ENCODE measurements at places on chromosomes 1 and 21.

DNA sequence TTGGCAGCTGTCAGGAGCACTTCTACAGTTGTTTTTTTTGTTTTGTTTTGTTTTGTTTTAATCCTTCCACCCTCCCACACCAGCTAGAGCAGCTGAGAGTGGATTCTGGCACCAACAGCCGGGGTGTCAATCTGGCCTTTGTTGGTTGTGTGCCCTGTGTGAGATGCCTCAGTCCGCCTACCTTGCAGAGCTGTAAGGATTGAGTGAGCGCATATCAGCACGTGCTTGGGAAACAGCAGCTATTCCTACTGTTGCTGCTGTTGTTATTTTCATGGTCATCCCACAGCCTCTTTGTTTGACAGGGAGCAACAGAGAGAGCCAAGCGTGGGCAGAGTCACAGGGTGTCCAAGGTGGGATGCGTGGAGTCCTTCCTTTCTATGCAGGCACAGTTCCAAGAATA lies 50.4 kb downstream of the PGBD5 start:
- DNase-seq: no peak

- DNase-seq: peak; percentile 0
Measured at GRCh38 chr1:73162564-73162963, 880.2 kb upstream of the NEGR1 start.

GRCh38 chr1:154276797-154277196 lies 4.4 kb downstream of the HAX1 start:
- DNase-seq: no peak

DNA sequence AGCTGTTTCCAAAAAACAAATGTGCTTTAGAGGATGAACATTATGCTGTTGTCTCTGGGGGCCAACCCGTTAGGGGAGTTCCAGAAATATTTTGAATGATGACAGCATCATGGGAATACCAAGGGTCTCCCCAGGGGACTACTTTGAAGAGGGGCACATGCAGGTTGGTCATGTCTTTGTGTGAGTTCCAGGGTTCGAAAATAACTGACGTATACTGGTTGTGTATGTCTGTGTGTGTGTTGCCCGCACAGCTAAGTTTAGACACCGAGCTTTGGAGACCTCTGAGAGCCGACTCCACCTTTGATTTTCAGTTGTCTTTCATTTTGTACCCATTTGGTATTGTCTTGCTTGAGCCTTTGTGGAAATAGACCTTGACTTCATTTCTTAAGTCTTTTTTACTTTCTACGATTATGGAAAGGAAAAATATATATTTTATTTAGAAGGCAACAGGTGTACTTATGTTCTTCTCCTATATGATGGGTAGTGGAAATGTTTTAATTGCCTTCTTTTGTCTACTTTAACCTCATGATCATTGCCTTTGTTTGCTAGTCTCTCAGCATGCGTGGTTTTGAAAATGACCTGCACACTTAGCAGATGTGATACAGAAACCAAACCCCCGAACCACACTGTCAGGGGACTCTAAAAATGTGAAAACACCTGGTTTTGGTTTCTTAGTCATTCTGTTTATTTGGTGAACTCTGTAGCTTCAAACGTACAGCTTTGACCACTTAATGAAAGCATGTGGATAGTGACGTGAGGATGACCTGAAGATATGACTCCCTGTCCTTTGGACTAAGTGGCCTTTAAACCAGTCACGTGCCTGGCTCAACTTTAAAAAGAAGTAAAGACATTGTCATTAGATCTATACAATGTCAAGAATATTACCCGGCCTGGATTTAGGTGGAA lies 56.5 kb downstream of the GALNT2 start:
- DNase-seq: peak; percentile 48

DNA sequence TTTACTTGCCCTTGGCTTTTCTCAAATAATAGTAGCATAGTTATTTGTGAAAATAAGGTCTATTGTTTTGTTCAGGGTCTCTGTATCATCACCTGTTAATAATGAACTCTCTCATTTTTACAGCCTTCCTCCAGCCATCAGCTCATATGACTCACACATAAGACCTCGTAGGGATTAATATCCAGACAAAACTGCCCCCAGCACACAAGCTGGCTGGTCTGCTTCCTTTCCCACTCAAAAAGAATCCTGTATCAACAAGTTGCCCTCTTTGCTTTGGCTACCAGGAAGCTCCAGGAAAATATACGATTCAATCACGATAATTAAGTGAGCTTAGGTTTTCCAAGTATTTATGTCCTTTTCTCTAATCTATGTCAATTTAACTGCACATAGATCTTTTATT lies 119.2 kb downstream of the DMRTB1 start:
- no peak for DNase-seq

GRCh38 chr1:11736746-11737639 lies 1.1 kb downstream of the AGTRAP start:
- peak; percentile 94 for DNase-seq

GRCh38 chr1:2909797-2910196 lies 108.3 kb upstream of the TTC34 start:
- DNase-seq: no peak

DNA sequence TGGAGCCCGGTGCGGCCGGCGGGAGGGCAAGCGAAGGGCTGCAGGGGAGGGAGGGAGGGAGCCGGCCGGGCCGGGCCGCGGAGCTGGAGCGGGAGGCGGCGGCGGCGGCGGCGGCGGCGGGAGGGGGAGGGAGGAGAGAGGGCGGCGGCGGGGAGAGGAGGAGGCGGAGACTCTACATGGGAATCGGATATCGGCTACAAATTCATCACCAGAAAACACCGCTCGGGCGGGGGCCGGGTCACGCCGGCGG lies at the start of gene AKT3:
Gene AKT3 (minus strand): TSS at position 42 of the 250 bp plus-strand sequence. CDS start 7,073 bp downstream, outside the sequence.
- DNase-seq: peak; percentile 79

GRCh38 chr1:67838180-67838910 lies 5.1 kb upstream of the GNG12 start:
- peak; percentile 52 for DNase-seq

DNA sequence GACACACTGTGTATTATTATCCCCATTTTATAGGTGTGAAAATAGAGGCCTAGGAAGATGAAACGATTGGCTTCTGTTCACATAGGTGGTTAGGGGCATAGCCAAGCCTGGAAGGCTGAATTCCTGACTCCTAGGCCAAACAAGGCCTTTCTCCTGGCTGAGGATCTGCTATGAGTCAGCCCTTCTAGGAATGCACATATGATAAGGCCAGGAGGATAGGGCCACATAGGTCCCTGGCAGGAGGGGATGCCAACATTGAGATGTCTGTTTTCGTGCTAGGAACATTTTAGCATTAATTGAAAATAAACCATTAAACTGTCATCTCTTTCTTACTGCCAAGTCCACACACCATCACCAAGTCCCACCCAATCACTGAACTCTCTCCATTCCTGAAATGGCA lies 9.2 kb downstream of the CSMD2 start:
- no peak for DNase-seq

DNA sequence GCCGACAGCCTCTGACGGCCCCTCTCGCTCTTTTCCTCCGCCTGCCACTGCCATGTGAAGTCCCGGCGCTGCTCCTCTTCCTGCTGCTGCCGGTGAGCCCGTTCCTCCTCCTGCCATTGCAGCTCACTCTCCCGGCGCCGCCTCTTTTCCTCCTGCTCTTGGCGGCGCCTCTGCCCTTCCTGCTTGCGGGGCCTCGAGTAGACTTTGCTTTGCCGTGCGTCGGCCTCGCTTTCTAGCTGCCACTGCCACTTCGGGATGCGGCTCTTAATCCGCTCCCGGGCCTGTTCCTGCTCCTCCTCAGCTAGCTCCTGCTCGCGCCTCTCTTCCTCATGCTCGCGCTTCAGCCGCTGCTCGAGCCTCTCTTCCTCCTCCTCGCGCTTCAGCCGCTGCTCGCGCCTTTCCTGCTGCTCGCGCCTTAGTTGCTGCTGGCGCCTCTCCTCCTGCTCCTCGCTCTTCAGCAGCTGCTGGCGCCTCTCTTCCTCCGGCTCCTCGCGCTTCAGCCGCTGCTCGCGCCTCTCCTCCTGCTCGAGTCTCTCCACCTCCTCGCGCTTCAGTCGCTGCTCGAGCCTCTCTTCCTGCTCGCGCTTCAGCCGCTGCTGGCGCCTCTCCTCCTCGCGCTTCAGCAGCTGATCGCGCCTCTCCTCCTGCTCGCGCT lies 4.3 kb downstream of the TCHH start:
- peak; percentile 71 for DNase-seq

DNA sequence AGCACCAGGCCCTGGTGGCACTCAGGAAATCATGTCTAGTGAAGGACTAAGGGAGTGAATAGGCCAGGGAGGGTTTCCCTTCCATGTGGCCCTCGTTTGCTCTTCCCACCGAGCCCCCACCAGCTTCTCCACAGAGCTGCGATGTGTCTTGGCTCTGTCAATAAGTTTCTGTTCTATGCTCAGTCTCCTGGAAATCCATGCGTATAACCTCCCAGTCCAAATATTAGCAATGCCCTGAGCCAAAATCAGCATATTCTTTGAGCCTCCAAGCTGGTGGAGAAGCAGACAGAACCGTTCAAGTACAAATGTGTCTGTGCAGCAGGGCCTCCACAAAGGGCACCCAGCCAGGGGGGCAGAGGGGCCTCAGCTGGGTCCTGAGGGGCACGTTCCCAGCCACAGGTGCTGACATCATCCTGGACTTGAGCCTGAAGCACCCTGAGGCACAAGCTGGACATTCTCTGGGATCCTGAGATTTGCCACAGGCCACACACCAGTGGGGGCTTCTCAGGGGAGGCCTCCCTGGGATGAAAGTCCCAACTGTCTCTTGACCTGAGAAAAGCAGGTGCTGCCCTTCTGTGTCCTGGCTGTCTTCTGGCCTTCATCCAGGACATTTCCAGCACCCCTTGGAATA lies 350.5 kb upstream of the VAMP3 start:
- DNase-seq: no peak

- DNase-seq: no peak
Measured at GRCh38 chr1:65255656-65256050, 53.7 kb upstream of the DNAJC6 start.

DNA sequence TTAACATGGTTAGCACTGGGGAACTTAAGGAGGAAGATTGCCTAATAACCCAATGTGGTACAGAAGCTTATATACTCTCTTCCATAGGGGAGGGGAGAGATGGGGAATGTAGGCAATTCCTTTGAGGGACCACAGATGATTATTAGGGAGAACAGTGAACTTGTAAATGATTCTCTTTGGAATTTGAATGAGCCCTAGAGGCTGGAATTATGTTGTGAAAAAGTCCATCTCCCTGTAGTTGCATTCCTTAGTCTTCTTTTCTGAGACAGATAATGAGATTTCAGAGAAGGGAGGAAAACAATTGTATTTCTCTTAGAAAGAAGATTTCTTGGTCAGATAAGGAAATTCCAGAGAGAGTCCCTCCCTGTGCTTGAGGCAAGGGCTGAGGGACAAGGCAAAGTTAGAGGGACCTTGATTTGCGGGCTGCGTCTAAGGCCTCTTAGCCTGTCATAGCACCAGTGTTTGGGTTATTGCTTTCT lies 89.0 kb upstream of the HMCN1 start:
- DNase-seq: no peak

- no peak for DNase-seq
Measured at GRCh38 chr21:17866590-17866989, 47.4 kb upstream of the C21orf91 start.

GRCh38 chr1:43143441-43143888 lies 28.6 kb downstream of the EBNA1BP2 start:
- peak; percentile 11 for DNase-seq

GRCh38 chr1:206828061-206828460 lies 37.4 kb upstream of the IL20 start:
- no peak for DNase-seq

- no peak for DNase-seq
Measured at GRCh38 chr1:224713228-224713627, 97.1 kb downstream of the CNIH3 start.

DNA sequence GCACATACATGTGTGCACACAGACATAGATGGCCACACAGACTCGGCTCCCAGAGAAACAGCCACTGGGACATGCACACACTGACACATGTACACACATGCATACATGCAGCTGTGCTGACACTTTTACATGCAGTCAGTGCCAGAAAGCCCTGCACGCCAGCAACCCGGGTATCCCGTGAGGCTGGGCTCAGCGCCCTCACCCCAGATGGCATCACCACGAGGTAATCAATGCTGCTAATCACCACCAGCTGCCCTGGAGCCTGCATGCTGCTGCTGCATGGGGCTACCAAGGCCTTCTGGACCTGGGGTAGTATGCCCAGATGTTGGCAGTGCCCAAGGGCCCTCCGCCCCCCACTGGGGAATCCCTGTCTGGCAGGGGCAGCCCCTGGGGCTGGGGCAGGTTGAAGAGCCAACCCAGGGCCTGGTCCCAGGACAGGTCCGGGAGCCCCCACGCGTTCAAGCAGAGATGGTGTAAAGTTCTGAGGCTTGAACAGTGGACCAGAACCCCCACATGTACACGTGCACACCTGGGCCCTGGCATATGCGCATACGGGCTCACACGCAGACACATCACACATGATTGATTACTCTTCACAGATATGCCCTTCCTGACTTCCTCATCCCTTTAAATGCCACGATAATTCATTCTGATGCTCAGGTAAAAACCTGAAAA lies 2.7 kb upstream of the COL16A1 start:
- no peak for DNase-seq

DNA sequence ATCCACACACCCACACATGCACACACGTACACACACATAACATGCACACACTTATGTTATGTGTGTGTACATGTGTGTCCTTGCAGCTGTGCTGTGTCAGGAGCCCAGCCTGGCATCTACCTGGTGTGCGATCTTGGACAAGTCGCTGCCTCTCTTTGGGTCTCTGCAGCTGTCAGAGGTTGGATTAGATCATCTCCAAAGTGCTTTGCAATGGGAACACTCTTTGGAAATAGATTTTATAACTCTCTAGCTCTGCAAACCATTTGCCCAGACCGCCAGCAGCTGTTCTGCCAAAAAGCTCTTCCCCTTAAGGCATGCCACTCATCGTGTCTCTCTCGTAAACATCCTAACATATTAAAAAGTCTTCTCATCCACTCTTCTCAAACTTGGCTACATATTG lies 4.7 kb downstream of the PKP1 start:
- no peak for DNase-seq

DNA sequence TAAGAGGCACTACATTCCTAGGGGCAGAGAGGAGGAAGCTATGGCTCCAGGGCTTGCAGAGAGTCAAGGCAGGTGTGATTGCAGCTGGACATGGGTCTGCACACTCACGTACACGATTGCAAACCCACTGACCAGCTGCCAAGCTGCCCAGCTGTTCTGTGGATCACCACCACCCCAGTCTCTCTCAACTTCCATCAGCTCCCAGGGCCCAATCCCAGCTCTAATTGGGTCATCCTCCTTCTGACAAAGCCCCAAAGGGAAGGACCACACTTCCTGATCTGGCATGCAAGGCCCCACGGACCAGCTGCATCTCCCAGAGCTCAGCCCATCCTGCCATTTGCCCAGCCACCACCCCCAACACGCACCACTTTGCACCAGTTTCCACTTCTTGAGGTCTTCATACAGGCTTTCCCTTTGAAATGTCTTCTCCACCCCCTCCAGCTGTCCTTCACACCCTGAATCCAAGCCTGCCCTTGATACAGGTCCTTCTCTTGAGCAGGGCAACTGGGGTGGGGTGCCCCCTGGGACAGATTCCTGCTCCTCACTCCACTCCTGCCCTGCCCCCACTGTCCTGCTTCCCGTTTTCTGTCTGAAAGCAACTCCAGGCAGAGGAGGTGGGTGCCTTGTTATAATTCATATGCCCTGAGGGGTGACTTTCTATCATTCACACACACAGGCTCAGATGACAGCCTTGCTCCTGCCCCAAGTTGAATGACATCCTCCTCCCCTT lies 179.4 kb upstream of the EDN2 start:
- DNase-seq: no peak

GRCh38 chr1:119140177-119141019 lies at the start of gene WARS2:
TSS of gene WARS2 (minus strand) at chr1:119140653. CDS start at chr1:119140644, 9 bp downstream.
- DNase-seq: peak; percentile 96

Measured in mammary epithelial cell (primary cell).